Pancreas (tissue), 10 donors: ENCODE measurements at places on chromosomes 1 and 21.

GRCh38 chr1:234535763-234536515, 57.0 kb upstream of the TARBP1 start:
- no peaks in the 10 kb centered on the region for H3K27me3 ChIP-seq
- no peak overlapping the region for H3K4me3 ChIP-seq
- H3K36me3 ChIP-seq = no peaks in the 10 kb centered on the region
- H3K27ac ChIP-seq = peak overlapping the region; percentile 99

DNA sequence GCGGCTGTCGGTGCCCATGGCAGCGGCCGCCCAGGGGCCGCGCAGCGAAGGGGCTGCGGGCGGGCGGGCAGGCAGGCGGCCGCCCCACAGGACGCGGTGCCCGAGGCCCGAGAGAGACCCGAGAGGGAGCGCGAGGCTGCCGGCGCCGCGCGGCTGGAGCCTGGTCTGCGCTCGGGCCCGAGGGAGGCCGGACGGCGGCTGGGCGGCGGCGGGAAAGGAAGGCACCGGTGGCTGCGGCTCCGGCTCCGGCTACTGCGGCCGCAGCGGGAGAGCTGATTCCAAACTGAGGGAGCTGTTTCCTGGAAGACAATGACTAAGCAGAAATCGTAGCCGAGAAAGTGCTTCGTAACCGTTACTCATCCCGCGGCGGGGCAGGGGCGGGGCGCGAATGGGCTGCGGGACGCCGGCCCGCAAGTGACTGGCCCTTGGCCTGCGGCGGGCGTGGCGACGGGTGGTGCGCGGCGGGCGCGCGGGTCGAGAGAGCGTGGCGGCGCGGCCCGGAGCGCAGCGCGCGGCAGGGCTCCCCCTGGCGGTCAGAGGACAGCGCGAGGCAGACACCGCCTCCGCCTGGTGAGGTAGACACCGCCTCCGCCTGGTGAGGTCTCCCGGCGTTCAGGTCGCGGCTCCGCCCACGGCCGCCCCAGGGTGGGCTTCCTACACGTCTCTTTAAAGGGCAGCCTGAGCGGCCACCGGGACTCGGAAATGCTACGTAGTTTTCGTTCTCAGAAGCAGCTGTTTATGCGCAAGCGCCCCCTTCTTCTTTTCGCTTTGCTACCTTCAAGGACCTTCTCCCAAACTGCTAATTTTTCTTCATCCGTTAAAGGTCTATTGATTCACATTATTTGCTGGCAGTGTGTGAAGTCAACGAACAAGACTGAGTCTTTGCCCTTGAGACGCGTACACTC, at the start of gene GCLM:
TSS of gene GCLM (minus strand) at position 285 of the 905 bp plus-strand sequence. CDS start at position 18, 267 bp downstream.
- H3K4me3 ChIP-seq = peak within 1 kb of the TSS; percentile 74
- H3K36me3 ChIP-seq = no peaks in the 10 kb centered on the region
- DNase-seq = peak; percentile 95
- peaks cover 7% of the 10 kb centered on the region for H3K4me1 ChIP-seq
- peak within 1 kb of the TSS; percentile 82 for H3K27ac ChIP-seq
- H3K27me3 ChIP-seq = no peaks in the 10 kb centered on the region

GRCh38 chr21:27108701-27109100, 141.8 kb upstream of the ADAMTS5 start:
- H3K27ac ChIP-seq = no peak overlapping the region
- no peaks in the 10 kb centered on the region for H3K36me3 ChIP-seq
- no peak overlapping the region for H3K4me3 ChIP-seq
- no peak for DNase-seq
- H3K27me3 ChIP-seq = no peaks in the 10 kb centered on the region

DNA sequence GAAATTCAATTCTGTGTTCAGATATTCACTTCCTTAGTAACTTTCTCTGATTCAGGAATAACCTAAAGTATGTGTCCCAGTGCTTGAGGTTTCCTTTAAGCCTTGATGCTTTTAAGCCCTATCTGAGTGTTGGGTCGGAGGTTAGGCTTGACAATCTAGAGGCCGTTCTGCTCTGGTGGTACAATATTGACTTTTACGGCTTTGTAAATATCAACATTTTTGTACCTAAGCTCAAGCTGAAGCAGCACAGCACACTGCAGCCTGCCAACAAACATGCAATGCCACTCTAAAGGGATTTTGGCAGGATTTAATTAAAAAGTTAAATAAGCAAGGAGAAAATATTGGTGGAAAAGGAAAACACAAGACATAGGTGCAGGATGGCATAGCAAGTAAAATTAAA, 279.2 kb downstream of the NEGR1 start:
- no peak overlapping the region for H3K4me3 ChIP-seq
- H3K36me3 ChIP-seq = no peaks in the 10 kb centered on the region
- H3K27me3 ChIP-seq = no peaks in the 10 kb centered on the region

- no peak overlapping the region for H3K27ac ChIP-seq
- no peaks in the 10 kb centered on the region for H3K27me3 ChIP-seq
- no peak for DNase-seq
- H3K36me3 ChIP-seq = no peaks in the 10 kb centered on the region
- no peaks in the 10 kb centered on the region for H3K4me1 ChIP-seq
Measured at GRCh38 chr1:162859191-162859590, 1.8 kb downstream of the CCDC190 start.

GRCh38 chr1:53620061-53620855, 118.7 kb downstream of the GLIS1 start:
- no peak overlapping the region for H3K27ac ChIP-seq
- no peaks in the 10 kb centered on the region for H3K27me3 ChIP-seq
- H3K36me3 ChIP-seq = no peaks in the 10 kb centered on the region
- DNase-seq = no peak
- no peaks in the 10 kb centered on the region for H3K4me1 ChIP-seq

DNA sequence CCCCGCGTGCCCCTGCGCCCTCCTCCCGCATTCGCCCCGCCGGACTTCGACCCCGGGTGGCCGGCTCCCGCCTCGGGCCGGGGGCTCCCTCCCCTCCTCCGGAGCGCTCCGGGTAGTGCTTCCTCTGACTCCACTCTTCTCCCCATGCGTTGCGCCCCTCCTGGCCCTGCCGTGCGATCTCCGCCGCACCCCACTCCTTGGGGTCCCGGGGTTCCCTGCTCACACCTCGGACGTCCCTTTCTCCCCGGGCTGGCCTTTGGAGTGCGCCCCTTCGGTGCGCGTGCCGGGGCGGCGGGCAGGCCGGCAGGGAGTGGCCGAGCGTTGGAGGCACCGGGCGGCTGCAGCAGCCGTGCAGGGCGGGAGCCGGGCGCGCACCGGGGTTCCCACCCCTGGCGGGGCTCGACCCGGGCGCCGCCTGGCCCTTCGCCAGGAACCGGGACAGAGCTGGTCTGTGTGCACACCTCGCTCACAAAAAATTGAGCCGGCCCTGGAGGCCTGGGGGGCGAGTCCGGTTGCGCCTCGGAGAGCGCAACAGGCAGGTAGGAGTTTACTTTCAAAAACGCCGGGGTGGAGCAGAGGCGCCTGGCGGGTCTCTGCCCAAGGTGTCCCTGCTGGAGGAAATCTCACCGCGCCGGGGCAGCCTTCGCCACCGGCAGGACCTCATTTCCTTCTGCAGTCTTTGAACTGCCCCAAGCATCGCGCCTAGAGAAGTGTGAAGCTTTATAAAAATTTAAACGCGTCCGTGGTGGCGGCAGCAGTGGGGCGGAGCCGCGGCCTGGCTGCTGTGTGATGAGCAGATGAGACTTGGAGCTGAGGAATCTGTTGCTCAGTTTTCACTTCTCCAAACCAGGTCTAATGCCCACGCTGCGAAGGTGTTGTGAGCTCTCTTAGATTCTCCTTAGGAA, 650 bp downstream of the VANGL1 start:
- no peaks in the 10 kb centered on the region for H3K36me3 ChIP-seq
- H3K27me3 ChIP-seq = no peaks in the 10 kb centered on the region
- H3K4me1 ChIP-seq = no peaks in the 10 kb centered on the region
- peak overlapping the region; percentile 97 for H3K4me3 ChIP-seq

DNA sequence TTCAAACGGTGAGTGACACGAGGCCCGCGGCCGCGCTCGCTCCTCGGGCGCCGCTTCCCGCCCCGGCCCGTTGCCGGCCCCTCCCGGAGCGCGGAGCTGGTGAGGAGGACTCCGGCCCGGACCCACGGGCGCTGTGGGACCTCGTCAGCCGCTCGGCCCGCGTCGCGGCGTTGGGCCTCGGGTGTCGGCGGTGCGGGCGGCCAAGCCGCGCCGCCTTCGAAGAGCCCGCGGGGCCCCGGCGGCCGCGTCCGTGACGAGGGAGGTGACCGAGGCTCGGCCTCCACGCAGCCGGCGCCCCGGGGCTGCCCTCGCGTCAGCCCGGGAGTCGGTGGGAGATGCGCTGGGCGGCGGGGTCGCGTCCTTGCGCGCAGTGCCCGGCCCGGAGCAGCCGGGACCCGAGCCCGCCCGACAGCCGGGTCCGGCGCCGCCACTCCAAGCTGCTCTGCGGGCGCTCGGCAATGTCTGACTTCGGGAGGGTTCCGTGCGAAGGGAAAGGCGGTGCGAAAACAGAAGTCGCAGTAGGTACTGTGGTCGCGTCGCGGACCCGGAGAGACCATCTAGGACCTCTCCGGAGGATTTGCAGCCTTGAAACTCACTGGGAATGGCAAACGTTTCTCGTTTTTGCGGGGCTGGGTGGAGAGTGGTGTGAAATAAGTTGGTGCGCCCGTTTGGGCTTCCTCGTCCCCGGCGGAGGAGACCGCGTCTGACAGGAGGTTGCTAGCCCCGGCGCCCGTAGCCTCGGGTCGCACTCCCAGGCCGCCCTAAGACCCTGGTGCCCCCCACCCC, 829 bp downstream of the SPEN start:
- peak overlapping the region; percentile 88 for H3K4me3 ChIP-seq
- no peak for DNase-seq
- H3K27ac ChIP-seq = peak overlapping the region; percentile 97
- no peaks in the 10 kb centered on the region for H3K36me3 ChIP-seq
- peaks cover 30% of the 10 kb centered on the region for H3K4me1 ChIP-seq

DNA sequence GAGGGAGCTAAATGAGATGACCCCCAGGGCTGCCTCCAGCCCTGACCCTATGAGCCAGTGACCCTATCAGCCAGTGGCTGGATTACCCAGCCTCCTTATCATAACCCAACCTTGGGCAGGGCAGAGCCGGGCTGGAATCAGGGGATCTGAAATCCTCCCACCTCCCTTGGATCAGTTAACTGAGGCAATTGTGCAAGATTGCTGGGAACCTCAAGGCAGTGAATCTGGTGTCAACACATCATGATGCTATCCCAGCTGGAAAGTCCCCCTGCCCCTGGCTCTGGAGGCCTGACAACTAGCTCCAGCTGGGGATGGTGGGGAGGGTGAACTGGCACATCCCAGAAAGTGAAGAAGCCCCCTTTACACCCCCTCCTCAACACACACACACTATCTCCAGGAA, 6.4 kb upstream of the TSPAN1 start:
- no peak for DNase-seq
- H3K4me1 ChIP-seq = peaks cover 4% of the 10 kb centered on the region
- no peaks in the 10 kb centered on the region for H3K27me3 ChIP-seq
- no peak overlapping the region for H3K27ac ChIP-seq
- H3K36me3 ChIP-seq = no peaks in the 10 kb centered on the region
